ENCODE measurements at places on chromosomes 7 and 10.

GRCh38 chr10:103767756-103768155, 87.6 kb downstream of the SH3PXD2A start:
- DNase-seq = no peak

- no peak for DNase-seq
Measured at GRCh38 chr10:116538456-116538855, 7.3 kb upstream of the PNLIP start.

DNA sequence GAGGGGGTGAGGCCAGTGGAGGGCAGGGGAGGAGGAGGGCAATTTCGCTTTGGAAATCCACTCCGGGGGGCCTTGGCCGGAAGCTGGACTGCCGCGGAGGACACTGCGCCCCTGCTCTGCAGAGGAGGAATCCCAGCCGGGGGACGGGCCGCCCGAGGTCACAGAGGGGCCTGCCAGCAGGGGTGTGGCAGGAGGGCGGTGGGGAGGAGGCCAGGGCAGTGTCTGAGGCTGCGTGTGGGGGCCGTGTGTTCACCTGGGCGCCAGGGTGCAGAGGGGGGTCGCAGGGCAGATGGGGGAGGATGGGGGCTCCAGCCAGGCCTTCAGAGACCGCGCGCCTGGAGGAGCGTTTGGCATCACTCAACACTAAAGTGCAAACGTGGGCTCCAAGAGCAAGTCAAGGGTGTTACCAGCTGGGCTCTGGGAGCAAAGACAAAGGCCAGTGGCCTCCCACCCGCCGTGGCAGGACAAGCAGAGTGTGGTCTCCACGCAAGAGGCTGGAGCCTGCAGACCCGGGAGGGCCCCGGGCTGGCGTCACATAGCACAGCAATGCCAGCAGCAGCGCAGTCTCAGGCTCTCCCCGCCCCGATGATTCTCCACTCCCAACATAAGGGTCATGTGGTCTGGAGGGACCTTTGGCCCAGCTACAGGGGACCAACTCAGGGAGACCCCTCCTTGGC, 45.3 kb upstream of the DNAJB6 start:
- DNase-seq = no peak

DNA sequence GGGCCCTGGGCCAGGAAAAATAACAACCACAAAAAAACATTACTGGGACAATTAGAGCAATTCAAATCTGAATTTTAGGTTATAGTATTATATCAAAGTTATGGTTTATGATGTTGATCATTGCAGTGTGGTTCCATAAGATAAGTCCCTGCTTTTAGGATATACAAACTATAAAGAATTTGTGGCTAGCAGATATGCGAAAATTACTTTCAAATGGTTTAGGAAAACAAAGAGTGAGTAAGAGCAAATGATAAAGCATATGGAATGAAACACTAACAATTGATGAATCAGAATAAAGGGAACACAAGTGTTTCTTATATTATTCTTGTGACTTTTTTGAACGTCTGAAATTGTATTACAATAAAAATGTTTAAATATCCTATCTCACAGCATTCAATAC, 64.4 kb upstream of the HECTD2 start:
- no peak for DNase-seq

GRCh38 chr7:80401708-80402107, 110.2 kb downstream of the GNAT3 start:
- DNase-seq = no peak

DNA sequence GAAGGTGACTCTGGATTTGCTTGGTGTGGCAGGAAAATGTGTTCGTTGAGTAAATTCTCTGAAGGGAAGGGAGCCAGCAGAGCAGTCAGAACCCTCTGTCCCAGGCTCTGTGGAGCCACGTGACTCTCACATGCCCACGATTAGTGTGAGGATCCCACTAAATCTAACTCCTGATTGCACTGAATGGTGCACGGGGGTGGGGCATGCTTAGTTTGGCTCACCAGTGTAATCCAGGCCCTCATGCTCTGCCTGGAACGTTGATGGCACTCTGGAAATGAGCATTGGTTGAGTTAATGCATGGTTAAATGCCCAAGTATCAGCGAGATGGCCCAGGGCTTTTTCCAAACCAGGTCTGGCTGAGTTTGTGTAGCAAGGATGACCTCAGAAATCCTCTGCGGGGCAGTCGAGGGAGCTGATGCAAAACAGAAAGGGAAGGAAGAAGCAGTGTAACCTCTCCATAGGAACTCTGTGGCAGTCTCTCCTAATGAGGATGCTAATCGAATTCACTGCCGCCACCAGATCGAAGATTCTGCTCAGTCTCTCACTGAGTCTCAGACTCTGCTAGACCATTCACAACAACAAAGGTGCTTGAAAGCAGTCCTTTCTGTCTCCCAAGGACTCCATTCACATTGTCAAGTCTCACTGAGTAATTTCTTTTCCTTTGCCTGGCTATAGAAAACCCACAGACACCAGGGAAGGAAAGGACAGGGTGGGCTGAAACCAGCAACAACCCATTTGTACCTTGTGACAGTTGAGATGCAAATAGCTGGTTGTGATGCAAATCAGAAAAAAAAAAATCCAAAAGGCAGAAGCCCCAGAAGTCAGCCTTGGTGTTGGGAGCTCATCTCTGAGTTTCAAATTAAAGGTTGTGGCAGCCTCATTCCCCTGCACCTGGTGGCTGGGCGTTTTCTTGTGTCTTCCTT, 98.1 kb downstream of the C10orf105 start:
- DNase-seq = no peak

GRCh38 chr7:152956006-152956405, 196.5 kb downstream of the ACTR3B start:
- DNase-seq = no peak

DNA sequence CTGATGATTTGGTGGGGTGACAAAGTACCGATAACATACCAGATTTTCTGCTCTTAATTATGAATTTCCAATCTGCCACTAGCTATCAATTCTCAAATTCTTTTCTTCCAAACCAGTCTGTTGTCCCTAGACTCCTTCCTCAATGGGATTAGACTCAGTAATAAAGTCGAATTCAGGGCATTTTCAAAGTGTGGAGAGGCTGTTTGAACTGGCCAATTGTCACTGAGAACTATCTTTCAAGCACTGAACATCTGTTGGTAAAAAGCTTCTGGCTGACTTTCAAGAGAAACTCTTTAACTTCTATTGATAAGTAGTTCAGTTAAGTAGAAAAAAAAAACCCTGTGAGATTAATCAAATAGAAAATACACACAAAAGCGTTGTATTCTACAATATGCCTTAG, 108.9 kb downstream of the SAMD9 start:
- no peak for DNase-seq

- DNase-seq = peak; percentile 72
Measured at GRCh38 chr10:88385601-88386203, 197.4 kb downstream of the RNLS start.

DNA sequence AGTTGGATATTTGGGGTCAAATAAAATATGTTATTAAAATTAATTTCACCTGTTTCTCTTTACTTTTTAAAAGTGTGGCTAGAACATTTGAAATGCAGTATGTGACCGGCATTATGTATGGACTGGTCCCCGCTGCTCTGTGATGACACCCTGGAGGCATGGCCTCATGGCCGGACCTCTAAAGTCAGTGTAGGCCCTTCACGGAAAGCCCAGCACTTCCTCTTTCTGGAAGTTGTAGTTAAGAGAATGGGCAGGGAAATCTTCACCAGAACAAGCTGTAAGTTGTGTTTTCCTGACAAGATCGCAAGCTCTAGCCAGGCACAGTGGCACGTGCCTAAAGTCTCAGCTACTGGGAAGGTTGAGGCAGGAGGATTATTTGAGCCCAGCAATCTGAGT, 38.3 kb upstream of the SRGN start:
- DNase-seq = no peak

DNA sequence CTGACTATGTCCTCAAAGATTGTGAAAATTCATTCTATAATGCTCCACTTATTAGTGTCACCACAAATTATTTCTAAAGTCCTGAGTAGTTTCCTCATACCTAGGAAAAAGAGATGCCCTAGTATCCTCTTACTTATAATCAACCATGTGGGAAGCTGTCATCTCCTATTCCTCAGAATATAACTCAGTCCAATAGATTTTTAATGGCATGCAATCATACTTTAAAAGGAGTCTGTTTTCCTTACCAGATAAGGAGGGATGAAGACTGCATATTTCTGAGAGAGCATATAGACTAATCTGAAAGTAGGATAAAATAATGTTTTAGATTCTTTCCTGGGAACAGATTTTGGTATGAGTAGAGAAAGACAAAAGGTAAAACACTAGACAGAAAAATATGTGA, 727.7 kb upstream of the GRM3 start:
- DNase-seq = no peak

DNA sequence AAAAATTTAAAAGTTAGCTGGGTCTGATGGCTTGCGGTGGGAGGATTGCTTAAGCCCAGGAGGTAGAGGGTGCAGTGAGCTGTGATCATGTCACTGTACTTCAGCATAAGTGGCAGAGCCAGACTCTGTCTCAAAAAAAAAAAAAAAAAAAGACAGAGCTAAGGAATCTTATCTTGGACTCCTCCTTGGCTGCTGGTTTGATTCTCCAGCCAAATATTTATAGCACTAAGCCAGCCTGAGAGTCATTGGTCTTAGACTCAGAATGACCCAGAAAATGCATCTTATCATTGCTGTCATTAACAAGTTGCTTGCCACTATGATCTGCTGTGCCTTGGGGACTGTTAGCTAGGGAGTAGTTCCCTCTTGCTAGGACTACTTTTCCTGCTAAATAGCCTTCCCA, 164.7 kb downstream of the GNAT3 start:
- DNase-seq = no peak

GRCh38 chr10:23742368-23742767, 303.5 kb downstream of the OTUD1 start:
- DNase-seq = no peak

- DNase-seq = no peak
Measured at GRCh38 chr10:78605800-78606350, 462.9 kb upstream of the ZMIZ1 start.

DNA sequence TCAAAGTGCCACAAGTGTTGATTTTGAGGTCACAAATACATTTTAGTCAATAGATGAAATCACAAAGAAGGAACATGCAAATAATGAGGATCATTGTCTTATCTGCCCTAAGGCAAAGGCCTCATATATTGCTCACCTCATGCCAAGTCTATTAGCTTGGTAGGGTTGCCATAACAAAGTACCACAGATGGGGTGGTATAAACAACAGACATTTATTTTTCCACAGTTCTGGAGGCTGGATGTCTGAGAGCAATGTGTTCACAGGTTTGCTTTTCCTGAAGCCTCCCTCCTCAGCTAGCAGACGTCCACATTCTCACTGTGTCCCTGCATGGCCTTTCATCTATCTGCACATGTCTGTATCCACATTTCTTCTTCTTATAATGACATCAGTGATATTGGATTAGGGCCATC, 59.6 kb downstream of the RELN start:
- no peak for DNase-seq

DNA sequence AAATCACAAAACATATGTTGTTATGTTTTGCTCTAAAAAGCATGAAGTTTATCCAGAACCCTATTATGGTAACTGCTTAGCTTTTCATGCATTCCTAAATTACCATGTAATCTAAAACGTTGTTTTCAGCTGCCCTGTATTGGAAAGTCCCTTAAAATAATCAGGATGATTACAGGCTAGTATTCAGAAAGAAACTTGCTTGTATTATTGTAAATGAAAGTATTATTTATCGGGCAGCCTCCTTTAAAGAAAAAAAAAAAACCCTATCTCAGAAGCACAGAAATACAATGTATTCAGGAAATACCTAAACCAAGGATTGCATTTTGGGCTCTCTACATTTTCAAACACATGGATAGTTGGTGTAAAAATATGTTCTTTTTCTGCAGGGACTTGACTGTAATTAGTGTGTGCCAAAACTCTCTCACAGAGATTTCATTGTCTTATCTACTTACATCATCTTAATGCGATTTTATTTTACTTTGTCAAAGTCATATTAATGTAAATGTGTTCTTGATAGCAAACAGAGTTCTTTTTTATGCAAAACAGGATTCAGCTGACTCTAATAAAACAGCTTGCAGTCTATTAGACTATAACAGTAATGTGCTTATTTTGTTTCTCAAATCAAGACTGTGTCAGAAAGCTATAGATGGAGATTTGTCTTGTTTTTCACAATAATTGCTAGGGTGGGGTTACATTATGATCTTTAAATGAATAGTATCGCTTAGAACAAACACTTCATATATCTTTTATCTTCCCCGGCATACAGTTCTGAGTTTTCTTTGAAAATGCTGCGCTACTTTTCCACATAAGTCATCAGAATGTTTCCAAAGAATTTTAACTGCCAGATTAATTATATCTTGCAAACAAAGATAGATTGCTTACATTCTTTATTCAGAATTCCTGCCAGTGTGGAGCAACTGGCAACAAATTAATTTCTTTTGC, 65.3 kb upstream of the ARID5B start:
- no peak for DNase-seq

- DNase-seq = no peak
Measured at GRCh38 chr7:153891990-153892389, 160.2 kb upstream of the DPP6 start.

DNA sequence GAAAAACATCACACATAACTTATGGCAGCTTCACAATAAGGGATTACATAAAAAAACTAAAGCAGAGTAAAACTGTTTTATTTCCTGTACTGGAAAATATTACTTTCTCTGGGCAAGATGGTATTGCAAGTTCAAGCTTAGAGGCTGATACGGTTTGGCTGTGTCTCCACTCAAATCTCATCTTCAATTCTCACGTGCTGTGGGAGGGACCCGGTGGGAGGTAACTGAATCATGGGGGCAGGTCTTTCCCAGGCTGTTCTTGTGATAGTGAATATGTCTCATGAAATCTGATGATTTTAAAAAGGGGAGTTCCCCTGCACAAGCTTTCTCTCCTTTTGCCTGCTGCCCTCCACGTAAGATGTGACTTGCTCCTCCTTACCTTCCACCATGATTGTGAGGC, 5.1 kb upstream of the LRRC27 start:
- no peak for DNase-seq

- DNase-seq = no peak
Measured at GRCh38 chr7:1096156-1097119, 8.5 kb downstream of the GPER1 start.

DNA sequence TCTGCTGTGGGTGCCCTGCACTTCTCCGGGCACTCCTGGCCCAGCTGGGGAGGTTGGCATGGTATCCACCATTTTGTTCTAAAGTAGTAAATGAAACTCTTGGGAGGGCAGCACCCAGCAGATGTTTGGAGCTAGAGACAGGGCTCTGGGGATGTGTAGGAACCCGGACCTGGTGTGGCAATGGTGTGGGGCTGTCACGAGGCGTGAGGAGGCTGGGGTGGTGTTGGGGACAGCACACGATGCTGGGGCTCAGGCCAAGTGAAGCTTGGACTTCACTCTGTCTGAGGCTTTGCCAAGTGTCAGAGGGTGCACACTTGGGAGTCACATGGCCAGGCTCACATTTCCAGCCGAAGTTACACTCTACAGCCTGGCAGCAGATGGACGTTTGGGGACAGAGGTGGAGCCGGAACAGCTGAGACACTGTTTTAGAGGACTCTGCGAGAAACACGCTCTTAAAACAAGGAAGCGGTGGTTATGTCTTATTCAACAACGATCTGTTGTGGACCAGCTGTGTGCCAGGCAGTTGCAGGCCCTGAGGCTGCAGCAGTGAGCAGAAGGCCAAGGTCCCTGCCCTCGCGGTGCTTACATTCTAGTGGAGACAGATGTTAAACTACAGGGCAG, 118.2 kb downstream of the CUX1 start:
- no peak for DNase-seq
